Mesenchymal stem cell (in vitro differentiated cells and primary cell): ENCODE measurements at places on chromosomes 4 and X.

DNA sequence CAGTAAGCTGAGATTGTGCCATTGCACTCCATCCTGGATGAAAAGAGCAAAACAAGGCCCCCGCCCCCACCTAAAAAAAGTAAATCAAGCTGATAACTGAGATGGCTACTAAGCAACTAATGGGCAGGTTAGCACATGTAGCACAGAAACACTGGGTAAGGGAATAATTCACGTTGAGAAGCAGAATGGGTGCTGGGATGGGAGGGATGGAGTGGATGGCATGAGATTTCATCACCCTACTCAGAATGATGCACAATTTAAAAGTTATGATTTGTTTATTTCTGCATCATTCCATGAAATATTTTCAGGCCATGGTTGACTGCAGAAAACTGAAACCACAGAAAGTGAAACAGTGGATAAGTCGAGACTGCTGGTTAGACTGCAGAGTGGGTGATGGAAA, 224.0 kb downstream of the ARAP2 start:
- H3K4me1 ChIP-seq: no peaks in the 10 kb centered on the region
- no peaks in the 10 kb centered on the region for H3K36me3 ChIP-seq
- H3K27me3 ChIP-seq: no peaks in the 10 kb centered on the region
- no peak overlapping the region for H3K27ac ChIP-seq

- no peak overlapping the region for H3K27ac ChIP-seq
- peaks cover 3% of the 10 kb centered on the region for H3K4me1 ChIP-seq
These were observed 565.8 kb downstream of the GRXCR1 start for GRCh38 chr4:43458293-43458692.

DNA sequence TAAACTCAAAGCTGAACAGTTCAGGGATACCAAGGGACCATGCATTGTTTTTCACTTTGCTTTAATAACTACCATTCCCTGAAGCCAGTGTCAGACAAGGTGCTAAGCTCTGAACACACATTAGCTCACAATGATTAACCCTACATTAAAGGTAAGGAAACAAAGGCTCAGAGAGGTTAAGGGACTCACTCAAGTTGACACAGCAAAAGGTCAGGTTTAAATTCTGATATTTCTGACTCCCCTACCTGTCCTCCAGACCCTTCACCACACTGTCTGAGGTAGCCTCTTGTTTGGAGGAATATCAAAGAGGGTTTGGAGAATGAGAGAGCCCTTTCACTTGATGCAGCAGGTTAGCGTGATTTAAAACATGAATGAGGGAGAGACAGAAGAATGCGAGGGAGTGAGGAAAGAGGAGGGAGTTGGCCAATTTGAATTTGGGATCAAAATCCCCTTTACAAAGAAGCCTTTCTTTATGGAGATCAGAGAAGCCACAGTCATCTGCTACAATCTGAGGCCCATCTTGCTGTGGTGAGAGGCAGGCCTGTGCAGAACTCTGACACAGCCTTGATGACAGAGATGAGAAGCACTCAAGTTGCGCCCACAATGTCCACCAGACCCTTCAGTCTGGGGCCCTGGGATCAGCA, 103.5 kb downstream of the FHDC1 start:
- no peak overlapping the region for H3K27ac ChIP-seq
- no peaks in the 10 kb centered on the region for H3K4me1 ChIP-seq
- no peak for DNase-seq
- H3K27me3 ChIP-seq: no peaks in the 10 kb centered on the region
- no peaks in the 10 kb centered on the region for H3K36me3 ChIP-seq

- H3K27me3 ChIP-seq: no peaks in the 10 kb centered on the region
- H3K36me3 ChIP-seq: peaks cover 4% of the 10 kb centered on the region
- no peak for DNase-seq
These were observed 67.5 kb downstream of the TECRL start for GRCh38 chr4:64341711-64342110.

- H3K4me3 ChIP-seq: no peak overlapping the region
- no peak for DNase-seq
- H3K27me3 ChIP-seq: no peaks in the 10 kb centered on the region
- H3K4me1 ChIP-seq: no peaks in the 10 kb centered on the region
These were observed 2293.1 kb downstream of the PCDH7 start for GRCh38 chr4:33013282-33013681.

GRCh38 chr4:42464550-42465094, 67.3 kb downstream of the SHISA3 start:
- H3K27ac ChIP-seq: peak overlapping the region; percentile 66
- no peaks in the 10 kb centered on the region for H3K27me3 ChIP-seq
- DNase-seq: no peak
- no peaks in the 10 kb centered on the region for H3K36me3 ChIP-seq

- H3K4me1 ChIP-seq: peaks cover 4% of the 10 kb centered on the region
- DNase-seq: peak; percentile 64
- no peaks in the 10 kb centered on the region for H3K27me3 ChIP-seq
- no peaks in the 10 kb centered on the region for H3K36me3 ChIP-seq
- no peak overlapping the region for H3K4me3 ChIP-seq
These were observed 27.8 kb upstream of the ADH7 start for GRCh38 chr4:99462875-99463464.

- no peak overlapping the region for H3K27ac ChIP-seq
- peaks cover 7% of the 10 kb centered on the region for H3K27me3 ChIP-seq
- H3K4me1 ChIP-seq: no peaks in the 10 kb centered on the region
- H3K4me3 ChIP-seq: no peak overlapping the region
- DNase-seq: no peak
These were observed 41.2 kb upstream of the RNF150 start for GRCh38 chr4:141174457-141174856.

DNA sequence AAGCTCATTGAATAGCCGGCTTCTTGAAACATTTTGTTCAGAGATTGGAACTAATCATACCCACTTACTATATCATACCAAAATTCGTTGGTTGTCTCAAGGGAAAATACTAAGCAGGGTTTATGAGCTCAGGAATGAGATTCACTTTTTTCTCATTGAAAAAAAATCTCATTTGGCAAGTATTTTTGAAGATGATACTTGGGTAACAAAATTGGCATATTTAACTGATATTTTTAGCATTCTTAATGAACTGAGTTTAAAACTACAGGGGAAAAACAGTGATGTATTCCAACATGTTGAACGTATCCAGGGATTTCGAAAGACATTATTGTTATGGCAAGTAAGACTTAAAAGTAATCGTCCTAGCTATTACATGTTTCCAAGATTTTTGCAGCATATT, 6.4 kb downstream of the FAM200B start:
- no peaks in the 10 kb centered on the region for H3K27me3 ChIP-seq
- H3K4me1 ChIP-seq: peaks cover 4% of the 10 kb centered on the region
- H3K4me3 ChIP-seq: no peak overlapping the region
- H3K36me3 ChIP-seq: peaks cover 39% of the 10 kb centered on the region
- H3K27ac ChIP-seq: no peak overlapping the region

DNA sequence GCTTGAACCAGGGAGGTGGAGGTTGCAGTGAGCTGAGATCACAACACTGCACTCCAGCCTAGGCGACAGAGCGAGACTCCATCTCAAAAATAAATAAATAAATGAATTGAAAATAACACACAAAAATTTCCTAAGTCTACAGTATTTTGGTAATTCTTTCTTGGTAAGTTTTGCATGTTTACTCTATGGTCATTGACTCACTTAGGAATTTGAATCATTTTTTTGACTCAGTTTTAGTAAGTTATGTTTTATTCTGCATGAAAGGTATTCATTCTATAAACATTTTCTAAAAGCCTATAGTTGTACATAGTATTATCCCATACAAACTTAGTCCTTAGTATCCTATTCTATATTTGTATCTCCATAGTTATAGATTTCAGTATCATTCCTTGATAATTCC, 772.9 kb upstream of the SLIT2 start:
- no peaks in the 10 kb centered on the region for H3K27me3 ChIP-seq
- no peaks in the 10 kb centered on the region for H3K4me1 ChIP-seq
- no peaks in the 10 kb centered on the region for H3K36me3 ChIP-seq

GRCh38 chrX:132833373-132833772, 125.1 kb downstream of the HS6ST2 start:
- H3K36me3 ChIP-seq: no peaks in the 10 kb centered on the region
- no peaks in the 10 kb centered on the region for H3K27me3 ChIP-seq
- no peak for DNase-seq
- no peak overlapping the region for H3K4me3 ChIP-seq
- H3K4me1 ChIP-seq: peaks cover 2% of the 10 kb centered on the region
- no peak overlapping the region for H3K27ac ChIP-seq

DNA sequence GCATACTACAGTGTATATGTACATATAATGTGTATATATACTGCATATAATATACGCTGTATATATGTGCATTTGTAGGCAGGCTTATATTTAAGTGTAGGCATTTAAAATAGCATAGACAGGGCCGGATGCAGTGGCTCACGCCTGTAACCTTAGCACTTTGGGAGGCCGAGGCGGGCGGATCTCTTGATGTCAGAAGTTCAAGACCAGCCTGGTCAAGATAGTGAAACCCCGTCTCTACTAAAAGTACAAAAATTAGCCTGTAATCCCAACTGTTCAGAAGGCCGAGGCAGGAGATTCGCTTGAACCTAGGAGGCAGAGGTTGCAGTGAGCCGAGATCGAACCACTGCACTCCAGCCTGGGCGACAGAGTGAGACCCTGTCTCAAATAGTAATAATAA, 78.4 kb downstream of the JAKMIP1 start:
- no peaks in the 10 kb centered on the region for H3K4me1 ChIP-seq
- H3K27me3 ChIP-seq: peaks cover 4% of the 10 kb centered on the region
